ENCODE measurements at places on chromosomes 2 and 18. TPM values are rescaled to one million over a fixed set of nuclear protein-coding genes. Genes with fewer than 3 reads are reported as not detected.

- no peak overlapping the region for H3K27ac ChIP-seq
- no peaks in the 10 kb centered on the region for H3K27me3 ChIP-seq
- H3K4me1 ChIP-seq: no peaks in the 10 kb centered on the region
- no peak overlapping the region for H3K4me3 ChIP-seq
- DNase-seq: no peak
- no peaks in the 10 kb centered on the region for H3K36me3 ChIP-seq
These were observed 206.0 kb downstream of the CYRIA start for GRCh38 chr2:16459606-16460005.

The VAPA gene
- polyA plus RNA-seq: 164 TPM

- H3K36me3 ChIP-seq: no peaks in the 10 kb centered on the region
- H3K27ac ChIP-seq: no peak overlapping the region
- H3K4me1 ChIP-seq: no peaks in the 10 kb centered on the region
- no peak overlapping the region for H3K4me3 ChIP-seq
- no peak for DNase-seq
These were observed 109.1 kb downstream of the TMEM17 start for GRCh38 chr2:62396880-62397279.

The MYL12A gene
- polyA plus RNA-seq: 469 TPM

The RMDN2 gene
- 3.0 TPM for polyA plus RNA-seq

The MCEE gene
- polyA plus RNA-seq: 13.4 TPM

- H3K27me3 ChIP-seq: no peaks in the 10 kb centered on the region
- H3K36me3 ChIP-seq: peaks cover 16% of the 10 kb centered on the region
- no peaks in the 10 kb centered on the region for H3K4me1 ChIP-seq
- no peak overlapping the region for H3K4me3 ChIP-seq
These were observed 29.0 kb downstream of the PSME4 start for GRCh38 chr2:53941749-53942148.

DNA sequence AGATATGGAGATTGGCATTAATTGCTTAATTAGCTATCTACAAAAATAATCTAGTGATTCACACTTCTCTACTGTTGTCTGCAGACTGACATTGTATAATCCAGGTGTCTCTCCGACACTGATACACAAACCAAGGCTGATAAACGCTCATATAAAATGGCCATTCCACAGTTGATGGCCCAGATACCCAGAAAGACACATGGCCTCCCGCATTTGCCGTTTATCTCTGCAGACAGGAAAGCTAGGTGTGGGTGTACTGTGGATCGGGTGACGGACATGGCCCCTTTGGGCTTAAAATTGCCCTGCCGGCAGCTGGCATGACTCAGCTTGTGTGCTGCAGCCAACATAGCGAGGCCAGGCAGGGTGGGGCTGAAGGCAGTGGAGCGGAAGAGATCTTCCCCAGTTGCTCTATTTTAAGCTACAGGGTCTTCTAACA is 18.5 kb downstream of the PMAIP1 start:
- H3K36me3 ChIP-seq: no peaks in the 10 kb centered on the region
- H3K27me3 ChIP-seq: no peaks in the 10 kb centered on the region
- DNase-seq: peak; percentile 61
- H3K27ac ChIP-seq: no peak overlapping the region
- peaks cover 14% of the 10 kb centered on the region for H3K4me1 ChIP-seq

DNA sequence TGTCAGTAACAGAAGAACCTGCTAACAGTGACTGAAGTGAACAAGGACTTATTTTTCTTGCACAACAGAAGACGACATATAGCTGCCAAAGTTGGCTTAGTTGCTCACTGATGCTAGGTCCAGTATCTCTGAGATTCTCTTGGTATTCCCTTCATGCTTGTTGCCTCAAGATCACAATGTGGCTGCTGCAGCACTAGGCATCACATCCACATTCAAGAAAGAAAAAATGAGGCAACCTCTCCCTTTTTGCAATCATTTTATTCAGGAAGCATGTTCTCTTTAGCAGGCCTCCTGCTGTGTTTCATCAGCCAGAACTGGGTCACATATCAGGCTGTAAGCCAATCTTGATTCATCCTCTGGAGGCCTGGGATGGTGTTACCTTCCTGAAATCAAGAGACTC is 11.7 kb upstream of the MAPK4 start:
- no peaks in the 10 kb centered on the region for H3K36me3 ChIP-seq
- no peaks in the 10 kb centered on the region for H3K27me3 ChIP-seq
- no peak overlapping the region for H3K4me3 ChIP-seq
- no peak overlapping the region for H3K27ac ChIP-seq
- no peak for DNase-seq

The SERPINB11 gene
- polyA plus RNA-seq: 0.12 TPM
